ENCODE measurements at places on chromosomes 2 and 18. TPM values are rescaled to one million over a fixed set of nuclear protein-coding genes. Genes with fewer than 3 reads are reported as not detected.

Gene HTR2B
- not detected for total RNA-seq

Gene POTEI
- total RNA-seq, result not detected

Gene CD8B
- not detected for total RNA-seq

Gene DPP10
- not detected for total RNA-seq

Gene PFN4
- not detected for total RNA-seq

Gene CCBE1
- total RNA-seq, result 11.4 TPM

Gene AQP12B
- not detected for total RNA-seq

DNA sequence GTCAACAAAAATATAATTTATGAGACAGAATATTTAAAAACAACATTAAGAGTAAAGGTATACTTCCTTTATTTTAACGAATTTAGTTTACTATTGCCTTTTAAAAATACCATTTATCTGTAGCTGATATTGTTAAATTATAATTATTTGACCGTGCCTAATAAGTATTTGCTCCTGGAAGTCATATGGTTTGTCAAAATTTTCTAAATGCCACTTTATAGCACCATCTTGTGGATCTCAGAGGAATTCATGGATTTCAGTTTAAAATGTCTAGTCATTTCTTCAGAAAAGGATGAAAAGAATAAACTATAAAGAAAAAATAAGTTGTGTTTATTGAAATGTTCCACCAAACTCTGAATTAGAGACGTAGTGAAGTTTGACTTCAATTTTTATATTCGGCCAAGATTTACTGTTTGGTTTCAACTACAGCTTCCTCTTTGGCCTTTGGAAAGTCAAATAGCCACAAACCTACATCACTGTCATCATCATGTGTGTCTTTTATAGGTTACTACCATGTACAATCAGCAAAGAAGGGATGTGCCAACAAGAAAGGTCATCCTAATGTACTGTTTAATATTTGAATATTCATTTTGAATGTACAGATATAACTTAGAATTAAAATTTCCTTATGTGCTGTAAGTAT, 10.3 kb upstream of the FTCDNL1 start:
- DNase-seq, result peak; percentile 54

- no peak for DNase-seq
Measured at GRCh38 chr2:235694721-235695601, 201.1 kb downstream of the AGAP1 start.

DNA sequence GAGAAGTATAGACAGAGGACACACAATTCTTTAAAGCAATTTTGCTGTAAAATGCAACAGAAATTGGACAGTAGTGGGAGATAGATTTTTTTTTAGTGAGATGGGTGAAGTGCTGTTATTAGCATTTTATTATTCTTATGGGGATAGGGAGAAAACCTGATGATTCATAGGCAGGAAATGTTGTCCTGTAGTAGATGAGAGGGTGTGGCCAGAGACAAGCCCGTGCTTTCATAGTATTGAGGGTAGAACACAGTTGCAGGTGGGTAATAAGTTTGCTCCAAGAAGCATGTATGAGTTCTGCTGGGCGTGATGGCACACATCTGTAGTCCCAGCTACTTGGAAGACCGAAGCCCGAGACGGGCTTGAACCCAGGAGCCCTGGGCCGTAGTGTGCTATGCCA, 128.3 kb upstream of the ARHGAP28 start:
- no peak for DNase-seq

DNA sequence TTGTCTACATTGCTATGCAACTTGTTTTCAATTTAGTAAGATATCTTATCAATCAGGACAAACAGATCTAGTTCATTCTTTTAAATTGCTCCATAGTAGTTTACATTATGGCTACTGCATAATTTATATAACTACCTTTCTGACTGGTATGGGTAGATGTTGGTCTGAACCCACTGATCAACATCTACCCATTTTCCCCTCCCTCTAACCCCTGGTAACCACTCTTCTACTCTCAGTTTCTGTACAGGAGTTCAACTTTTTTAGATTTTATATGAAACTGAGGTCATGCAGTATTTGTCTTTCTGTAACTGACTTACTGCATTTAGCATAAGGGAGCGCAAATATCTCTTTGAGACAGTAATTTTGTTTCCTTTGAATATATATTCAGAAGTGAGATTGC, 73.2 kb downstream of the ITSN2 start:
- no peak for DNase-seq

- DNase-seq, result no peak
Measured at GRCh38 chr2:82803307-82803706, 1655.8 kb downstream of the SUCLG1 start.

- DNase-seq, result peak; percentile 41
Measured at GRCh38 chr2:219576505-219577388, 4.6 kb downstream of the INHA start.

DNA sequence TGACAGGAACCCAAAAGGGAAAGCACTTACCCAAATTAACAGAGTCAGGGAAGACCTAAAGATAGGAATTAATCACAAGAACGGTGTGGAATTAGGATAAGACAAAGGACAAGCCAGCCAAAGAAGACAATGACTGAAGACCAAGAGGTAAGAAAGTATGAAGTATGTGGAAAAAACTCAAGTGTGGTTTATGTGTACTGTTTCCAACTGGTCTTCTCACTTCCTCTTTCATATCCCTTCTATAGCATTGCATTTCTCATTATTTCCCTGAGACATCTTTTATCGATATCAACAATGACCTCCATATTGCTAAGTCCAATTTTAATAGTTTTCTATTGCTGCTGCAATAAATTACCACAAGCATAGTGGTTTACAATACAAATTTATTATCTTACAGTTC, 313.5 kb upstream of the SLC39A10 start:
- no peak for DNase-seq

DNA sequence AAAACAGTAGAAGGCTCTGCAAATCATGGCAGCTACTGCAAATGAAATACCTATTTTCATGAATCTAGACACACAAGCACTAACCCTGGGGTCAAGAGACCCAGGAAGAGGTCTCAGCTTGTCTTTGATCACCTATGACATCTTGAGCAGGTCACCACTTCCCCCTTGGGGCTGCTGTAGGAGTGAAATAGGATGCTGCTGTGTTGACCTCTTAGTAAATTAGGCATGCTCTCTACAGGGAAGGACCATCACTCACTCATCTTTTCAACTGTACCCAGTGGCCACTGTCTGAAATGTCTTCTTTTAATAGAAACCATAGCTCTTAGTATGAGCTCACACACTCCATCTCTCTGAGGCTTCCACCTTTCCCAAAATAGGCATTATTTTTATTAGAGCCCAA, 83.8 kb downstream of the NCK2 start:
- DNase-seq, result no peak

- no peak for DNase-seq
Measured at GRCh38 chr2:8259106-8259840, 422.6 kb upstream of the ID2 start.

- peak; percentile 90 for DNase-seq
Measured at GRCh38 chr2:127637725-127638252, 8.2 kb upstream of the GPR17 start.

GRCh38 chr2:4765787-4766530, 926.2 kb upstream of the SOX11 start:
- no peak for DNase-seq

GRCh38 chr2:44546459-44547127, 184.8 kb downstream of the CAMKMT start:
- no peak for DNase-seq

GRCh38 chr2:74291886-74292621, 51.2 kb downstream of the SLC4A5 start:
- no peak for DNase-seq

DNA sequence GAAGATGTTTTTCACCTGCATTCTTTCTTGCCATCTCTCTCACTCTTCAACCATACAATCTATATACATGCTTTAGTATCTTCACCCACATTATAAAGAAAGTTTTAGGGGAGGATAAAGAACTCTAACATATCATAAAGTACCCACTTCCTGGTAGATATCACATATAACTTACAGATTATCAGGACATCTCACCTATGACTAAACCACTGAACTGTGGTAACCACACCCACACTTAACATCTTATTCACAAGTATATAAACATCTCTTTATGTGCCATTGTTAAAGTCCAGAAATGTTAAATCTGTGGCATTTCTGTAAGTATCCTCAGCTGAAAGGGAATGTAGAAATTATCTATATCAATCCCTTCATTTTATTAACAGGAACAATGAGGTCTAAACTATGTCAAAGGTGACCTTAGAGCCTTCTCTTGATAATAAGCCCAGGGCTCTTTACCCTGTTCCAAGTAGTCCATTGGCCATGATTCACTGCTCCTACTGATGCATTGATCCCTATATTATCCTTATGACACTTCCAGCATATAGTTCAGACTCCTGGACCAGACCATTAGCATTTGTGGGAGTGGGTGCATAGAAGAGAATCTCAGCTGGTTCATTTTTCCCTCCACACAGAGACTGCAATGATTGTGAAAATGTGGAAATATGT, 182.4 kb downstream of the SUCLG1 start:
- DNase-seq, result no peak

DNA sequence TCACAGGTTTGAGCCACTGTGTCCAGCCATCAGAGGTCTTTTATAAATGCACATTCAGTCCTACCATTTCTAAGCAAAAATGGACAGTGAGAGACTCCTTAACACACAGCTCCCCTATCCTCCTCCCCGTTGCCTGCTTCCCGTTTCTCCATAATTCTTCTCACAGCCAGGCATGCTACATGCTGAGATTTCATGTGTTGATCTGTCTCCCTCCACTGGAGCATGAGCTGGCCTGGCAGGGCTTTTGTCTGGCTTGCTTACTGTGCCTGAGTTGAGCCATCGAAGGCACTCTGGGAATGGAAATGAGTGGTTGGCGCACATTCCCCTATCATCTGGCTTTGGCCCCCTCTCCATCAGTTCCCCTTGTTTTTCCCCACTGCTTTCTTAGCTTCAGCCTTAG, 413.5 kb downstream of the PTPRM start:
- DNase-seq, result no peak

GRCh38 chr2:86301711-86302202, 35.7 kb downstream of the REEP1 start:
- no peak for DNase-seq

Measured in GM23248 (cell line).